ENCODE measurements at places on chromosomes 5 and 9.

DNA sequence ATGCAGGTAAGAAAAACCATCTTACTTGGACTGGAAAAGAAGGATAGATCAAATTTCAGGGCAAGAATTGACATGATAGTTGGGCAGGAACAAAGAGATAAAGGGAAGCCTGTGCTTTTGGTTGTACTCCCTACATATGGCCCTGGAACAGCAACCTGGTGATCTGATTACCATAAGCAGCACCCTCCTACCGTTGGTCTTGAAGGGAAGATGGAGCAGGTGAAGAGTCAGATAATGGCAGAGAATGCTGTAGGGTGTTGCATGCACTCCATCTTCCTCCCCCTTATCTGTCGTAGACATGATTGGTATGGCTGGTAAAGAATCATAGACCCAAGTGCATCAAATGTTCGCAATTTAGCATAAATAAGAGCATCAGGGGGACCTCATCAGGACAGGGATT lies 4.7 kb downstream of the IRGM start:
- DNase-seq = no peak

DNA sequence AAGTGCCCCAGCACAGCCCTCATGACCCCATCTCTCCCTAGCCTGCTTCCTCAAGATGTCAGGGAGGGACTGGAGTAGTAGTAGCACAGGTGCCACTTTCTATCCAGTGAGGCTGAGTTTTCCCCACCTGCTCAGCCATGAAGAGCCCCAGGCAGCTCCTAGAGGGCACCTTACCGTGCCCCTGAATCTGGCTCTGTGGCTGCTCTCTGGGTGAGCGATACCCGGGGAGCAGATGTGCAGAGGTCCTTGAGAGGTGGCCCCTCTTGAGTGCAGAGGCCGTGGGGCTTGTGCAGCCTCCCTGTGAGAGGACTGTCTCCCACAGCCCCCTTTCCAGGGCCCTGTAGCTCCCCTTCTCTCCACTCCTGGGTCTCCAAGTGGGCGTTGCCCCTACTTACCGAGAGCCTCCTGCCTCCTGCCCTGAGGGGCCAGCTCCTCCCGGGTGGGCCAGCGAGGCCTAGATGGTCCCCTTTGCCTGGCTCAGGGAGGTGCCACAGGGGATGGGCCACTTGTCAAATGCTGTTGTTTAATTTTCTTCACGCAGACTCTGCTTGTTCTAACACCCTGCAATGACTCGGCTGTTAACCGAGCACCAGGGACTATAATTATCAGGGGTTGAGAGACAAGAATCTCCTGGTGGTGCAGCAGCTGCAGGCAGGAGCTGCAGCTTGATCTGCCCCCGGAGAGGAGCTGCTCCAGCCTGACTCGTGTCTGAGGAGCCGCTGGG lies 29.6 kb upstream of the PITX1 start:
- DNase-seq = no peak

DNA sequence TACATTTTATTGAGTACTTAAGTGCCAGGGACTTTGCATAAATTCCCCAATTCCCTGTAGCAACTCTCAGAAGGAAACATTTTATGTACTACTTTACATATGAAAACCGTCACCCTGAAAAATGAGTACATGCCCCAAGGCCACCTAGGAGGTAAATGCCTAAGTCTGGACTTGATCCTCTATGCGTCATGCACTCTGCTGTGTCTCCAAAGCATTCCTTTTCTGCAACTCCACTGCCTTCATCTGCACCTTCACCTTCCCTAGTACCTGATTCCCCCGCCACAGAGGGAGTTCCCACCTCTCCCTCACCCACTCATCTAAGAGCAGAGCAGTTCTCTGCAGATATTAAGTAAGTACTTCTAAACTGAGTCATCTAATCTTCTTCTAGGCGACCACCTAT lies 75.2 kb upstream of the HRH2 start:
- no peak for DNase-seq

- no peak for DNase-seq
Measured at GRCh38 chr9:129184596-129185122, 6.6 kb upstream of the IER5L start.

DNA sequence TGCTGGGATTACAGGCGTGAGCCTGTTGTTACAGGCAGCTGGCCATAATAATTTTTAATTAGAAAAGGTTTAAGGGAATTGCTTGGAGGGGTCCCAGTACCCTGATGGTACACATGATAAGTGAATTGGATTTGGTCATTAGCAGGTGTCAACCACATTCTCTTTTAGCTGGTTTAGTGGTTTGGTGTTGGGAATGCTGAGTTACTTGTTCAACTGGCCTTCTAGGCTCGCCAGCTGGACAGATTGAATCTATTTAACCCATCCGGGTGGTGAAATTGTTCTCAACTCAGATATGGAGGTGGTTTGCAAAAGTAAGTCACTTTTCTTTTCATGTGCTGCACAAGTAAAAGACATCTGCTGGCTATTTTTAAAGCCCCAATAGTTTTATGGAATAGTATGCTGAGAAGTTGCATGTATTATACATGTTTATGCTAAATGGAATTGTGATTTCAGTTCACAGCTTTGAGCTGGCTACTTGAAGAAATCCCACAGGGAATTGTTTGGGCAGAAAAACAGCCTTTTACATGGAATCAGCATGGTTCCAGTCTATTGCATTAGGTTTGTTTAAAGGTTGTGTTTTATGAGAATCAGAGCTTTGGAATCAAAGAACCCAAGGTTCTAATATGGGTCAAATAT lies 149.8 kb upstream of the SLC28A3 start:
- no peak for DNase-seq

DNA sequence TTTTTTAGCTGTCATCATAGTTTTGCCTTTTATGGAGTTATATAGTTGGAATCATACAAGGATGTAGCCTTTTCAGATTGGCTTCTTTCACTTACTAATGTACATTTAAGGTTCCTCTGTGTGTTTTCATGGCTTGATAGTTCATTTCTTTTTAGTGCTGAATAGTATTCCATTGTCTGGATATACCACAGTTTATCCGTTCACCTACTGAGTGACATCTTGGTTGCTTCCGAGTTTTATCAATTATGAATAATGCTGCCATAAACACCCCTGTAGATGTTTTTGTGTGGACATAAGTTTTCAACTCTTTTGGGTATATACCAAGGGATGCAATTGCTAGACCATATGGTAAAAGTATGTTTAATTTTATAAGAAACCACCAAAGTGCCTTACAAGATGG lies 136.3 kb downstream of the NR3C1 start:
- no peak for DNase-seq

GRCh38 chr9:12997009-12997408 lies 222.2 kb downstream of the LURAP1L start:
- no peak for DNase-seq

- no peak for DNase-seq
Measured at GRCh38 chr5:14069021-14069420, 74.1 kb upstream of the TRIO start.

GRCh38 chr9:121881920-121882500 lies 211.1 kb downstream of the TTLL11 start:
- no peak for DNase-seq

GRCh38 chr9:5529683-5530221 lies 19.4 kb downstream of the PDCD1LG2 start:
- DNase-seq = peak; percentile 53

GRCh38 chr5:150302301-150303069 lies at the start of gene ARSI:
TSS of gene ARSI (minus strand) at chr5:150302905. CDS start at chr5:150302373, 532 bp downstream.
- DNase-seq = no peak

Measured in NAMALWA (cell line).